ENCODE measurements at places on chromosomes 7 and 10.
A peak's percentile ranks its signal among the peaks of the same experiment; 100 is the strongest.

DNA sequence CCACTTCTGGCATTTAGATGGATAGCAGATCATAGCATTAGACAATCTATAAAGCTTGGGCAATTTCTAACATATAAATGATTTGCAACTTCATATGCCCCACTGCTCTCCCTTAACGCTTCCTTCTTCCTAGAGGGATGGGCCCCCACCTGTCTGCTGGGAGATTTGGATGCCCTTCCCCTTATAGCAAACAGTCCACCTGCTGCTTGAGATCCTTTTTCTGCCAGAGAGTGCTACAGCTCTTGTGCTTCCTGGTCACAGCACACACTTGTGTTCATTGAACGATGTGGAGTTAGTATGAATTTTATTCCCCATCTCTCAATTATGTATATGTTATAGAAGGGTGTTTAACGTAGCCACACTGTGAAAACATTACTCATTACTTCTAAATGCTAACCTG, 10.4 kb upstream of the PCGF5 start:
- DNase-seq, result no peak

DNA sequence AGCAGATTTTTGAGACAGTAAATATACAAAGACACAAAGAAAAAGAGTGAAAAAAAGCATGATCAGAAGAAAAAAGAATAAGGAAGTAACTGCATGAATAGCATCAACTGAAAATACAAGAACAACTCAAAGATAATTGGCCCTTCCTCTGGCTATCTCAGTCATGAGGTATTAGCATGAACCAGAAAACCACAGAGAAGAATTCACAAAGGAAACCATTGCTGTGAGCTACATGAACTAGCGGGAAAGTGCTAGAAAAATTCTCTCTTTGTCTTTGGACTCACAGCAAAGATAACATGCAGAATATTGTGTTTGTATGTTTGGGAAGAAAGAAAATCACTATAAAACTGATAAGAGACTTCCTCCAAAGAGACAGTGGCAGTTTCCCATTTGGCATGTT, 82.9 kb downstream of the SORCS1 start:
- DNase-seq, result no peak

DNA sequence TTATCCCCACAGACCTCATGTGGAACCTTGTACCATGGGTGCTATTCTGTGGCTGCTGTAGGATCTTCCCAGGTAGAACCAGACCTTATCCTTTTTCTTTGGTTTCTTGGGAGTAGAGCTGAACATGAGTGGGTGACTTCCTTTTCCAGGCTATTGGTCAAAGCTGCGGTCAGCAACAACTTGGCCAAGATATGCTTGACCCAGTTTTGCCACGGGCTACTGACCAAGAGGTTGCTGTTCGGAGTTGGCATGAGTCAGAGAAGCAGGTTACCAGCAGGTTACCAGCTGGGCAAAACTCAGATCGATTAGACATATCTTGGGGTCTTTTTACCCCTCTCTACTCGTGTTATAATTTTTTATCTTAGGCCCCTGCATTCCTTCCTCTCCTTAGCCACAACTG, 36.7 kb upstream of the HDAC9 start:
- no peak for DNase-seq

DNA sequence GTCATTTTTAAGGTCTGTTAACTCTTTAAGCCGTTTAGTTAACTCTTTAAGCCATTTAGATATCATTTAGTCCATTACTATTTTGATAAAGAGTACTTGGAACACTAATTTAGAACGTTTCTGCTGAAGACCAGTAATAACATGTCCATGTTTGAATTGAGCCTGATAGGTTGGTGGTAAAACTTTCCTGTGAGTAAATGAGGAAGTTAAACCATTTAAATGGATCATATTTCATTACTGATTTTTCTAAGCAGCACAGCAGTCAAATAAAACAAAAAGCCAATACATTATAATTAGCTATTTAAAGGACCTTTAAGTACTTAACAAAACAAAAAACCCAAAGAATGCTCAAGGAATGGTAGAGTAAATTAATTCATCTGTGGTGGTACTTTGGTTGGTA, 29.4 kb downstream of the PHTF2 start:
- DNase-seq, result no peak

DNA sequence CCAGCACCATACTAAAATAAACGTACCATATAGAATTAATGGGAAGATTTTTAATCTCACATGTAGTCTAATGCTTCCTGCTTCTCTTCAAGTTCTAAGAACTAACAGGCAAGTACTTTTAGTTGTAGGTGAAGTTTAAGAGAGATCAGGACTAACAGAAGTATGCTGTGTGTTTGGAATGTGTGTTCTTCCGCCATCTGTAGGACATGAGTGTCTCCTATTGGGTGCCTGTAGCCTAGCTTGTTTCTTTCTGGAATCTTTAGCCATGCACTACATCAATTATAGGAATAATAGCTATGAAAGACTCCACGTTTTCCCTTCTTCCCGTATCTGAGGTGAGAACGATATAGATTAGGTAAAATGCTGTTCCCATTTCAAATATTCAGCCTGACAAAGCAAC, 140.2 kb upstream of the AHR start:
- DNase-seq, result no peak

DNA sequence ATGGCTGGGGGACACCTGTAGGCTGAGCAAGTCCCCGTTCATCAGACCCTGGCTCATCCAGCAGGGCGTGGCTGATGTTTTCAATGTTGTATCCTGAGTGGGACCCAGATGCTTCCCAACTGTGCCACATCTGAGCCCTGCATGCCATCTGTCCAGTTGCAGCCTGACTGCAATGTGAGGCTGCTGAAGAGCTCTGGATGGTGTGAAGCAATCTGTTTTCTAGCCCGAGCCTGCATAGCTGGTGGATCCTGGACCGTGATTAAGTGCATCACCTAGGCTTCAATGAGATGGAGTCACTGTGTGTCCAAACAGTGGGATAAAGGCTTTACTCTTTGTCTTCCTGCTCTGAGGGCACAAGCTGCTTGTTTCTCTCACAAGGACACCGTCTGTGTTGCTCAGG, 99.8 kb downstream of the TCF7L2 start:
- no peak for DNase-seq

- no peak for DNase-seq
Measured at GRCh38 chr7:47452295-47452694, 129.6 kb downstream of the TNS3 start.

DNA sequence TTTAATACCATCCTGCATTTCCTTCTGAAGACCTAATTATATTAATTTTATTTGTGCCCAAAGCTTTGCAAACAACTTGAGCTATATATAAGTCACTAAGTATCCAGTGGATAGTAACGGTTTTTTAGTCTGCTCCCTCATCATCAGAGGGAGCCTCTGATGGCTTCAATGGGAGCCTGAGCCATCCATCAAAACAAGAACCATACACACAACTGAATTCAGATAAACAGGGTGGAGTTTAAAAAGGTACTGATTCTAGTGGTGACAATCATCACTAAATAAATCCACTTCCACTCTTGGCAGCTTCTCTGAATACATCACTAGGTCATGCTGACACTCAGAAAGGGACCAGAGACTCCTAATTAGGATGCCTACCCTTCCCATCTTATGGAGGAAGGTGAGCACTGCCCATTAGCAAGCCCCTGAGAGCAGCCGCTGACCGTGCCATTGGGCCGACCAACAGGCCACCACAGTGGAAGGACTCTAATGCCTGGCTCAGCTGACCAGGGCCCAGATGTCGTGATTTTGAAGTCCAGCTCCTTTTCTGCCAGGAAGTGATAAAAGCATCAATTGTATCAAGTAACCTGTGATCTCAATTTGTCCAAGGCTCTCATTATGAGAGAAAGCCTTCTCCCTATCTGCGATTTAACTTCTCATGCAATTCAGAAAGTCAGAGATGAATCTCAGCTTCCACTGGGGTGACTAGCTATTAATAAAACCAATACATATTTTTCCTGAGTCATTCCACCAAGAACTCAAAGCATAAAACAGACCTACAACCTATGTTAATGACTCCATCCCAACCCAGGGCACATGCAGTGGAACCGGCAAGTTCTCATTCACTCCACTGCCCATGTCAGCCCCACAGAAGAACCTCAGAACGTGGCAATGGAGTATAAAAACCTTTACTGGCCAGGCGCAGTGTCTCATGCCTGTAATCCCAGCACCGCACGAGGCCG, 13.1 kb downstream of the VOPP1 start:
- DNase-seq, result no peak

DNA sequence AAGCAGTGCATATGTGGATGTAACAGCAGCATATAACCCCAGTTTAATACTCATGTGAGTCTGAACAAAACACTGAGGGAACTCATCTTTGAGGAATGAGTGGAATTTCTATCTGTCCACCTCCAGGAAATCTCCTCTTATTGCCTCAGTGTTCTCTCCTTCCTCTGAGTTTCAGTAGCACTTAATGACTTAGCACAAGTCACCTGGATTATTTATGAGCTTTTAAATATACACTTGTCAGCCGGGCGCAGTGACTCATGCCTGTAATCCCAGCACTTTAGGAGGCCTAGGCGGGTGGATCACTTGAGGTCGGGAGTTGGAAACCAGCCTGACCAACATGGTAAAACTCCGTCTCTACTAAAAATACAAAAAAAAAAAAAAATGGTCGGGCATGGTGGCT, 4.3 kb downstream of the LRRC20 start:
- peak; percentile 88 for DNase-seq

DNA sequence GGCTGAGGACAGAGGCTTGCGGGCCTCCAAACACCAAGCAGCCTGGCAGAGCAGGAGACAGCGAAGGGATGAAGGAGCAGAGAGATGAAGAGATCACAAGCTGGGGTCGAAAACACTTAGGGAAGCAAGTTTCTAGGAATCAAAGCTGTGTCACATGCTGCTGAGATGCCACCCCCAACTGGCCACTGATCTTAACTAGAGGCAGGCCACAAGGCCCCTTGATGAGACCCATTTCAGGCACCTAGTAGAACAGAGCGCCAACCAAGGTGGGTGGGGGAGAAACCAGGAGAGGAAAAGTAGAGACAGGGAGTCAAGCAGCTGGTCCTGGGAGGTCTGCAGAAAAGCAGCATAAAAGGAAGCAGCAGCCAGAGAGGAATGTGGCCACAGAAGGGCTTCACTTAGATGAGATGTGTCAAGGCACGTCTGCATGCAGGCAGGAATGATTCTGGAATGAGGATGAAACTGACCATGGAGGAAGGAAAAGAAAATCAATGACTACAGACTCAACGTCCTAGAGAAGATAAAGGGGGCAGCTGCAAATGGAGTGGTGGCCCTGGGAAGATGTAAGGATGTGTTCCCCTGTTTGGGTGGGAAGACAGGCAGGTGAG, 85.0 kb upstream of the DDC start:
- no peak for DNase-seq

- DNase-seq, result no peak
Measured at GRCh38 chr10:48651293-48651692, 33.4 kb upstream of the WDFY4 start.

- DNase-seq, result no peak
Measured at GRCh38 chr7:24716480-24717246, 40.6 kb downstream of the GSDME start.

DNA sequence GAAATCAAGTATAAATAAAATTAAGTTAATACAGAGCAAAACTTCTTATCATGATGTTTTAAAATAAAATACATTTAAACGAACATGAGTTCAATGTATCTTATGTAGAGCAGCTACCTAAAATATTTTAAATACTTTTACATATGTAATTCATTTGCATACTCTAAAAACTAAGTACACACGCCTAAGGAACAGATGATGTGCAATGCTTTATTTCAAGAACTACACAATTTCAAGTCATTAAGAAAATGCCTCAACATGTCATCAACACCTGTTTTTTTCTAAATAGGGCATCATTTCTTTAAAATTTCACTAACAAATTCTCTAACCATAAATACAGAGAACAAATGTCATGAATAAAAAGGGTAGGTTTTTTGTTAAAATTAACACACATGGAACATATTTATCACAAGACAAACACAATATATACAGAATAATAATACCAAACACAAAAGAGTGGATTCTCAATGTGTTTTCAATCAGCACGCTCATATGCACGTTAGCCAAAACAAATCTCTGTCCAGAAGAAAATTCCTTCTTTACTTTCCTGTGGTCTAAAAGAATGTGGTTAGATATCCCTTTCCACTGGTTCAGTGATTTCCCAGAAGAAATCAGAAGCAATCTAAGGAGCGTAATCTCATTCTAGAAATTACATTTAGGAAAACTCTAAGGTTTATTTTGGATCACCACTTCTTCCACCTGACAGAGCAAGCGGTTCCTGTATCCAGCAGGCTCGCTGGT, 73.0 kb upstream of the PFKP start:
- DNase-seq, result peak; percentile 53

DNA sequence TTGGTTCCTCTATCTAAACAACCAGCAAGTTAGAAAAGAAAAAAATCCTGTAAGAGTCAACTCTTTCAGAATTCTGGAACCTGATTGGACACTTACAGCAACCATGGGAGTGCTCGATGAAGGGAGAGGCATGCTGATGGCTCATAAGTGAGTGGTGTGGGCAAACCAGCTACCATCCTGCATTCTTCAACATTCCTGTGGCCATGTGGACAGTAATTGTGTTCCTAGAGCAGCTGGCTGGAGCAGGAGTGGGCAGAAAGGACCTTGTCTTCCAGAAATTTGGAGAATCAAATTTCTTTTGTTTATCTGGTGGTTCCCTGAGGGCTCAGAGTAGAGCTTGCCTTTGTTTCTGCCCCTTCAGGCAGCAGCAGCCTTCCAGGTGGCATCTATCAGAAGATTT, 22.5 kb upstream of the MYL7 start:
- DNase-seq, result peak; percentile 78

GRCh38 chr7:151697942-151698341, 178.2 kb upstream of the RHEB start:
- DNase-seq, result no peak

DNA sequence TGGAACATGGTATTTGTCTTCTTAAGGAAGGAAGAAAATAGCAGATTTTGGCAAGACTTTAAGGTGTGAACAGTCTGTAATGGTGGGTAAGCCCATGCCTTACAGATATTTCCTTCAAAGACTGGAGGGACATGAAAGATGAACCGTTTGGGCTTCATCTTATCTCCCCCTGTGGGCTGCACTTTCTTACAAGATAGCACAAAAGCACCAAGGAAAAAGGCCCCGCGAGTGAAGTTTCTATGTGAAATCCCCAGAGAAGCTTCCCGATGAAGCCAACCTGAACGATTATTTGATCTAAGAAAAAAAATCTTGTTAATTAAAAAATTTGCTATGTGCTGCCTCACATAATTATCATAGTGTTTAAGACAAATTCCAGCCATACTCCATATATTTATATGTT, 91.5 kb downstream of the NRP1 start:
- DNase-seq, result no peak

GRCh38 chr7:70334871-70335270, 736.6 kb downstream of the AUTS2 start:
- no peak for DNase-seq

- no peak for DNase-seq
Measured at GRCh38 chr7:24129597-24129996, 154.4 kb upstream of the NPY start.

GRCh38 chr7:98681951-98682350, 64.9 kb downstream of the NPTX2 start:
- DNase-seq, result no peak

DNA sequence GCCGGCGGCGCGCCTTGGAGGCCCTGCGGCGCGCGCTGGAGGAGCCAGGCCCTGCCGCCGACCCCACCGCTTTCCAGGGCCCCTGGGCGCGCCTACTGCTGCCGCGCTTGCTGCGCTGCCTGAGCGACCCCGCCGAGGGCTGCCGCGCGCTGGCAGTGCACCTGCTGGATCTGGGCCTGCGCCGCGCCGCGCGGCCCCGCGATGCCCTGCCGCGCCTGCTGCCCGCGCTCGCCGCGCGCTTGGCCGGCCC, 280 bp downstream of the DNAAF5 start:
- DNase-seq, result no peak
